Pancreas (tissue), 10 donors: ENCODE measurements at places on chromosomes 6 and 20. TPM values are rescaled to one million over a fixed set of nuclear protein-coding genes. Genes with fewer than 3 reads are reported as not detected.

DNA sequence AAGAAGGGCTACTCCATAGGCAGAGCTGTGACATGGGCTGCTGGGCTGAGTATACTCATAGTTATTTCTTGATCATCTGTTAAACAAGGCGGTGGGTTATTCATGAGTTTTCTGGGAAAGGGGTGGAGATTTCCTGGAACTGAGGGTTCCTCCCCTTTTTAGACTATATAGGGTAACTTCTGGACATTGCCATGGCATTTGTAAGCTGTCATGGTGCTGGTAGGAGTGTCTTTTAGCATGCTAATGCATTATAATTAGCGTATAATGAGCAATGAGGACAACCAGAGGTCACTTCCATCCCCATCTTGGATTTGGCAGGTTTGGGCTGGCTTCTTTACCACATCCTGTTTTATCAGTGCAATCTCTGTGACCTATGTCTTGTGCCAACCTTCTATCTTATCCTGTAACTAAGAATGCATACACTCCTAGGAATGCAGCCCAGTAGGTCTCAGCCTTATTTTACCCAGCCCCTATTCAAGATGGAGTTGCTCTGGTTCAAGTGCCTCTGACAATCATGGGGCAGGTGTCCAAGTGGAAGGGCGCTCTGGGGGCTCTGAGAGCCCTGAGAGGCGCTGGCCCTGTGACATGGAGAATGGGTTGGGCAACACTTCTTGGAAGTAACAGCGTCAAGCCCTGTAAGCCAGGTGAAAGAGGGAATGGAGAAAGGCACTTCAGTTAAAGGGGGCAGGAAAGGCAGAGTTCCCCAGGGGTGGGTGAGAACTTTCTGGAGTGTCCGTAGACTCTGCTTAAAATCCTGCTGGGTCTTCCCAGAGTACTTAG, 354.2 kb upstream of the SULF2 start:
- DNase-seq = no peak

DNA sequence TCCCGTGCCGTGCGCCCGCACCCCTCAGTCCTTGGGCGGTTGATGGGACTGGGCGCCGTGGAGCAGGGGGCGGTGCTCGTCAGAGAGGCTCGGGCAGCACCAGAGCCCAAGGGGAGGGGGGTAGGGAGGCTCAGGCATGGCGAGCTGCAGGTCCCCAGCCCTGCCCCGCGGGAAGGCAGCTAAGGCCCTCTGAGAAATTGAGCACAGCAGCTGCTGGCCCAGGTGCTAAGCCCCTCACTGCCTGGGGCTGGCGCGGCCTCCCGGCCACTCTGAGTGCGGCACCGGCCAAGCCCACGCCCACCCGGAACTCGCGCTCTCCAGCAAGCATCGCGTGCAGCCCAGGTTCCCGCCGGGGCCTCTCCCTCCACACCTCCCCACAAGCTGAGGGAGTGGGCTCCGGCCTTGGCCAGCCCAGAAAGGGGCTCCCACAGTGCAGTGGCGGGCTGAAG, 16.4 kb downstream of the SOX4 start:
- no peak for DNase-seq

DNA sequence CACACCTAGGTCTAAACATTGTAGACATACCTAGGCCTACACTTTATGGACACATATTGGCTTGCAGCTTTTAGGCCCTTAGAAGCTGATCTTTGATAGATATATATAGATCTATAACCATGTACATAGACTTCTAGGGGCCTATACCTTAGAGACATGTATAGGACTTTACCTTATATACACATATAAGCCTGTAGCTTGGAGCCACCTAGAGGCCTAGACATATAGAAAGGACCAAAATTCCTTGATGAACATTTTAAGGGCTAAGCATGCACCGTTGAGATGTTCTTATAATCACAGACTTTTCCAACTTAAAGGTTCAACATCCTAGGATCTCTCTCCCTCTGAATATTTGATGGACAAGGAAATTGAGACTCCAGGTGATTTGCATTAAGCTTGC, 371.7 kb upstream of the SASH1 start:
- DNase-seq = no peak

KCNK17 gene
- total RNA-seq = 1.1 TPM

- no peak for DNase-seq
These were observed 67.6 kb upstream of the SUPT3H start for GRCh38 chr6:45445364-45445748.

DNA sequence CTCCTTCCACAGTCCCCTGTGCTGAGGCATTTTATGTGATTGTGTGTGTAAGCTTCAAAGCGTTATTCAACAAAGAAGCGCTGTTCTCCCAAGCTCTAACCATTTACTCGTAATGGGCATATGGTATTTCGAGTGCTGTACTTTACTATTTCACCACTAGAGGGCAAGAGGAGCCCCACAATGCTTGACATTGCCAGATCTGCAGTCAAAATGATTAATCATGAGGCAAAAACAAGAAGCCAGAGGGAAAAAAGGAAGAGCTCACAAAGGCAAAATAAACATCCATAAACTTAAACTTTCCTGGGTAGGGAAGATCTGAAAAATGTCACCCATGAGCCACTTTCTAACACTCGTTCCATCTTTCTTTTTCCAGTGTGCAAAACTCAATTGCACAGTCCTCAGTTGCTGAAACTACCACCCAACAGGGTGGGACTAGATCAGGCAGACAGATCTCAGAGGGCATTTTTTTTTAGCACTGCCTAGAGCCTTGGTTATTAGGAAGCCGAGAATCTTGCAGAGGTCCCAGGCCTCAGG, 215.0 kb upstream of the PLCB4 start:
- DNase-seq = no peak

DNA sequence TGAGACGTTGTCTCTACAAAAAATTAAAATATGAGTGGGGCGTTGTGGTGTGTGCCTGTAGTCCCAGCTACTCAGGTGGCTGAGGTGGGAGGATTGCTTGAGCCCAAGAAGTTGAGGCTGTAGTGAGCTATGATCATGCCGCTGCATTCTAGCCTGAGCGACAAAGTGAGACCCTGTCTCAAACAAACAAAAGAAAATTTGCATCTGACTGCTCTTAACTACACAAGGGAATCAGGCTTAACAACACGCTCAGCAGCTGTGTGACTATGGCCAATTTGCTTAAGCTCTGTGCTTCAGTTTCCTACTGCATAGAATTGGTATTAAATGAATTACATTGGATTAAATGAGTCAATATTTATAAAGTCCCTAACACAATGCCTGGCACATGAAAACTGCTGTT, 24.3 kb upstream of the MRPS10 start:
- DNase-seq = no peak

BANF2 gene
- total RNA-seq = 0.88 TPM

DYNLT2 gene
- 1.2 TPM for total RNA-seq

- DNase-seq = no peak
These were observed 377.7 kb downstream of the CDH4 start for GRCh38 chr20:61629602-61630390.

- DNase-seq = no peak
These were observed 1.9 kb upstream of the IRF4 start for GRCh38 chr6:389622-390021.
